HT-29 (cell line): ENCODE measurements at places on chromosomes 11 and 22. TPM values are rescaled to one million over a fixed set of nuclear protein-coding genes. Genes with fewer than 3 reads are reported as not detected.

Gene KDELR3
- 20.0 and 31.4 TPM in 2 replicates for total RNA-seq

Gene BLID
- not detected in 2 replicates for total RNA-seq

Gene OR51B5
- total RNA-seq, result not detected in 2 replicates

Gene CTSW
- total RNA-seq, result not detected in 2 replicates

Gene TMEM191B
- total RNA-seq, result 5.0 and 12.5 TPM in 2 replicates

Gene ACCS
- 14.2 and 18.5 TPM in 2 replicates for total RNA-seq

Gene TAGLN
- total RNA-seq, result 11.3 and 14.7 TPM in 2 replicates

Gene CASP5
- not detected in 2 replicates for total RNA-seq

DNA sequence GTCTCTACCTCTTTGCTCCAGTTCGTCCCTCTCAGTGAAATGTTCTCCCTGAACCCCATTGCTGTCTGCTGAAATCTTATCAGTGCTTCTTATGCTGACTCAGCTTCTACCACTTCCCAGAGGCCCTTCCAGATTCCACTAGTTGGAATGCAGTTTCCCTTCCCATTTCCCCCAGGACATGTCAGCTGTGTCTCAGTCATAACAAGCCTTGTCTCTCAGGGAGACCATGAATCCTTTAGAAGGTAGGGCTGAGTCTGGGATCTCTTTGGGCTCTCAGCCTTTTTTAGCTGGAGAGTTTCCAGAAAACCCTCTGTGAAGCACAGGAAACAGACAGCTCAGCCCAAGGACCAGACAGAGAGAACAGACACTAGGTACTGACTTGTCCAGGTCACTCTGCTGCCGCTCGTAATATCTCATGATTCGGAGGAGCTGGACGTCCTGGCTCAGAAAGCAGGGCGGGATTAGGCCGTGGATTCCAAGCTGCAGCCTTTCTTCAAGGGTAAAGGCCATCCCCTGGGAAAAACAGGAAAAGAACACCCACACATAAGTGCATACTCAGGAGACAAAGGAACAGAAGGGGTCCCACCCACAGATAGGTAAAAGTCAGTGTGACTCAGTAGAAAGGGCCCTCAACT, 113.0 kb downstream of the ME3 start:
- DNase-seq, result peak; percentile 67

GRCh38 chr11:13261591-13262061, 16.0 kb upstream of the BMAL1 start:
- DNase-seq, result peak; percentile 66

- no peak for DNase-seq
Measured at GRCh38 chr11:58498464-58498863, 9.4 kb downstream of the OR5B21 start.

GRCh38 chr11:84722583-84723108, 904.5 kb downstream of the DLG2 start:
- DNase-seq, result no peak

- no peak for DNase-seq
Measured at GRCh38 chr11:58061813-58062212, 31.1 kb downstream of the OR6Q1 start.

DNA sequence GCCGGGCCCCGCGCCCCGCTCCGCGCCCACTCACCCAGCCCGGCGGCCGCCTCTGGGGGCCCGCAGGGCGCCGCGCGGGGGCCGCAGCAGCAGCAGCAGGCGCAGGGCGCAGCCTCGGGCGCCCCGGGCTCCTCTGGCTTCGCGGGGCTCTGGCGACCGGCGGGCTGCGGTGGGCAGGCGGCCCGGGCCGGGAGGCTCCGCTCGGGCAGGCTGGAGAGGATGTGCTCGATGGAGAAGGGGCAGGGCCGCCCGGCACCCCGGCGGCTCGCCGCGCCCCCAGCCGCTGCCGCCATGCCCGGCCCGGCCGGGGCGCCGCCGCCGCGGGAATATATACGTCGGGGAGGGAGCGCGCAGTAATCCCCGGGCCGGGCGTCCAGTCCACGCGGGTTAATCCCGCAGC, at the start of gene GSC2:
Gene GSC2, minus strand, starts transcription at position 302 of the 400 bp plus-strand sequence. Its CDS starts 9 bp downstream, at position 293.
- no peak for DNase-seq

- DNase-seq, result no peak
Measured at GRCh38 chr11:312092-312816, 1.6 kb upstream of the IFITM1 start.

DNA sequence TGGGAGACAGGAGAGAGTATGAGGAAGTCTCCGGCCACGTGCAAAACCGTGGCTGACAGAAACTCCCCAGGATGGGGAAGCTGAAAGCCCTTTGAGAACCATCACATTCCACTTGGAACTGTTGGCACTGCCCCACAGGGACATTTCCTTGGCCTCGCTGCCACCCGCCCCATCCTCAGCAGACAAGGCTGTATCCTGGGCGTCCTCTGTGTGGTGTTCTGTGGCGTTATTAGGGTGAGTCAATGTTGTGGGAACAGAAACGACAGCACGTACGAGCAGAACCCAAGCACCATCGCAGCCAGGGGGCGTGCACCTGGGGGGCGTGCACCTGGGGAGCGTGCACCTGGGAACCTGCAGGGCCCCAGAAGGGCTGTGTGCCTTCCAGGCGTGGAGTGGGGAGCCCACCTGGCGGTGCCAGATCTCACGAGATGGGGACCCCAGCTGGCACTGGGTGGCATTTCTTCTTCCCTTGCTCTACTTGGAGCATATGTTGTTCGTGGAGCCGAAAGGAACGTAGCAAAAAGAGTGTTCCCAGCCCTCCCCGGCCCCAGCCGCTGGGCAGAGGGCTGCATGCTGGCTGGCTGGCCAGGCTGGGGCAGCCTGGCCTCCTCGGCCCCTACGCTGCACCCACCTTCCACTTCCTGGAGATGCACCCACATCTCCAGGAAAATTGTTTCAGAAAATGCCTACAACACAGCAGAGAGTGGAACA, 35.4 kb downstream of the NFAM1 start:
- DNase-seq, result no peak

- DNase-seq, result no peak
Measured at GRCh38 chr11:35146074-35146521, 7.1 kb downstream of the CD44 start.

DNA sequence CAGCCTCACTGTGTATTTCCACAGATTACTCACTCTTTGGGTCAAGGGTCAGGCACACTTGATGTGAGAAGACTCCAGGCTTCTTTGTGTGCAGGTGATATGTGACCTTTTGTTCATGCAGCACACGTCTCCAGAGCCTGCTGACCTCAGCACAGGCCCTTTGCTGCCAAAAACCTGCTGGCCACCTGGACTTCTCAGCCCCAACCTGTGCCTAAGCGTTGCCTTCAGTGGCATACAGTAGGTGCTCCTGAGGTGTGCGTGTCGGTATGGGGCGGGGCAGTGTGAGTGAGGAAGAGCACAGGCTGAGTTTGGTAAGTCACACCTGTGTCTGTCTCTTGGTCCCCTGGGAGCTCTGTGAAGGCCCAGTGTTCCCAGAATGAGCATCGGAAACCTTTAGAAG, 58.1 kb downstream of the WNT11 start:
- DNase-seq, result peak; percentile 69

GRCh38 chr11:111172321-111172862, 73.1 kb upstream of the POU2AF2 start:
- no peak for DNase-seq

DNA sequence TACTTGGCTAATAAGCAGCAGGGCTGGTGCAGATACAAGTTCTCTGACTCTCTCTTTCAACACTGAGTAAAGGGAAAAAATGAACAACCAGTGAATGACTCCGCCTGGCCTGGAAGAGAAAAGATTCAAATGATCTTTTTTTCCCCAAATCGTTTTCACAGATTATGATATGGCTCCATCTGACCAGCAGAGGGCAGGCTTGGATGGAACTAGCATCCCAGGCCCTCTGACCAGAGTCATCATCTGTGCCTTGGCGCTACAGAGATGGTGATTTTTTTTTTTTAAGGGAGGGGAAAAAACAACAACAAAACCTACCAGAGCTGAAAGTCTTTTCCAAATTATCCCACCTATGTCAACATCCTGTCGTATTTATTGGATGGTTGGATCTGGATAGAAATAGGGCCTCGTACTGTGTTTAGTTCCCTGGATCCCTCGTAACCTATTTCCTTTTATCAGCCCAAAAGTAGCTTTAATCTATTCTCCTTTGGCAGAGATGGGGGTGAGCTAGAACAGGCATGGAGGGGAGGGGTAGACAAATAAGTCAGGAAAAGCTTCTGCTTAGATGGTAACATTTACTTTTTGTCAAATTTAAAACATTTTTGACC, 69.7 kb downstream of the PRSS23 start:
- peak; percentile 81 for DNase-seq

DNA sequence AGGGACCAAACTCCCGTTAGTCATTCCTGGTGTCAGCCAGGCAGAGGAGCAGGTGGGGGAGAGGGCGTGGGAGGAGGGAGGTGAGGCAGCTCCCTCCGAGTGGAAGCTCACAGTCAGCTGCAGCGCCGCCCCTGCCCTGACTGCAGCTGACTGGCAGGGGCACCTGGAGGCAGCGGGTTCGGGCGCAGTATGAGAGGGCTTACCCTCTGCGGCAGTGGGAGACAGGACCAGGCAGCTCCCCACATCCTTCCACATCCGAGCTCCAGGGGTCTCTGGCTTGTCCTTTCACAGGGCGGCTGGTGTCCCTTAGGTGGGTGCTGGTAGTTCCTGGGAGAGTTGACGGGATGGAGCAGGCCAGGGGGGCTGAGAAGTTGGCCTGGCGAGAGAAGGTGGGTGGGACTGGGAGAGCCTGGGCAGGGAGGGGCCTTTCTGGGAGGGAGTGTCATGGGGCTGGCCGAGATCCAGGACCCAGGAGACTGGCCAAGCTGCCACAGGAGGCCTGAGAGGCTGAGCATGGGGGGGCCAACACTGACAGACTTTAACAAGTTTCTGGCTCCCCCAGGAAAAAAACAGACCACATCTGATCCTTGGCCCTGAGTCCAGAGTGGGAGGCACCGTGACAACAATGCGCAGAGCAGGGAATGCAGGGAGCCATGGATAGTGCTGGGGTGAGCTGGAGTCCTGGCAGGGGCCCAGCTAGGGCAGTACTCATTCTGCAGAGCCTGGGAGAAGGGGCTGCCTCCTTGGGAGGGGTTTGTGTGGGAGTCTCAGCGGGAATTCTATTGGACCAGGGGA, 4.9 kb downstream of the ADORA2A start:
- peak; percentile 8 for DNase-seq
